ENCODE measurements at places on chromosomes 4 and X.

GRCh38 chrX:107780525-107780924 lies 3.0 kb downstream of the NCBP2L start:
- no peak for DNase-seq

GRCh38 chr4:600850-601515 lies 24.4 kb upstream of the PDE6B start:
- DNase-seq: no peak

DNA sequence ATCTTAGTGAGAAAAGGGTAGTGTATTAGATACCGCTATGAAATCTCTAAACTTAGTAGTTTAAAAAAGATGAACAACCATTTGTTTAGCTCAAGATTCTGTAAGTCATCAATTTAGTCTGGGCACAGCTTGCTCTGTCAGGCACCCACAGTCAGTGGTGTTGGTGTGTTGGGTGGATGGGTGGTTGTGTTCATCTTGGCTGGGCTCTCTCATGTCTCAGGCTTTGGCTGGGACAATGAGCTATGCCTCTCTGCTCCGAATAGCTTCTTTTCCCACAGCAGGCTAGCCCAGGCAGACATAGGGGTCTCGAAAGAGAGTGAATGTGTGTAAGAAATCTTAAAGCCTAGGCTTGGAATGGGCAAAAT lies 127.0 kb upstream of the GATB start:
- no peak for DNase-seq

- no peak for DNase-seq
Observed at GRCh38 chr4:19944251-19944650, 307.5 kb upstream of the SLIT2 start.

GRCh38 chr4:99947190-99947578 lies 766 bp upstream of the DNAJB14 start:
- DNase-seq: no peak

DNA sequence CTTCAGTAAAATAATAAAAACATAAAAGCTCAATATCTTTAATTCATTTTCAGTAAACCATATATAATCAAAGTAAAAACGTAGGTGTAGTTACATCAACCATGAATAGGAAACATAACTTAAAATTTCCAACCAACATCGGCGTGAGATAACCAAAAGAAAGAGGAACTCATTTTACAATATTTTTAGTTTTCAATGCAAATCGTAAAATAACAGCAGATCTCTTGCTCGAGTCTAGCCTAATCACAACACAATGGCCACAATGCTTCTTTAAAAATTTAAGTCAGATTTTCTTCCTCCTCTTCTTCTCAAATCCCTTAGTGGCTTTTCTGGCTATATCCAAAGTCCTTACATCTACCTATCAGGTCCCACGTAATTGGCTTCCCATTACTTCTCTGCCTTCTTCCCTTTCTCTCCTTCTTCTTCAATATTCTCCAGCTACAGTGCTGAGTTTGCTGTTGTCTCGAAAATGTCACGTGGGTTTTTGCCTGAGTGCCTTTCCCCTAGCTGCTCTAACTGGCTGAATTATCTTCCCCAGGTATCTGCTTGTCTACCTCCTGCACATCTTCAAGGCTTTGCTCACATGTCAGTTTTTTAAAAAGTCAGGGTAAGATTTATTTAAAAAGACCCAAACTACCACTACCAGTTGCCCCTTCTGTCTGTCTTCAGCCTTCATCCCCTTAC lies 90.9 kb upstream of the BANK1 start:
- DNase-seq: no peak

DNA sequence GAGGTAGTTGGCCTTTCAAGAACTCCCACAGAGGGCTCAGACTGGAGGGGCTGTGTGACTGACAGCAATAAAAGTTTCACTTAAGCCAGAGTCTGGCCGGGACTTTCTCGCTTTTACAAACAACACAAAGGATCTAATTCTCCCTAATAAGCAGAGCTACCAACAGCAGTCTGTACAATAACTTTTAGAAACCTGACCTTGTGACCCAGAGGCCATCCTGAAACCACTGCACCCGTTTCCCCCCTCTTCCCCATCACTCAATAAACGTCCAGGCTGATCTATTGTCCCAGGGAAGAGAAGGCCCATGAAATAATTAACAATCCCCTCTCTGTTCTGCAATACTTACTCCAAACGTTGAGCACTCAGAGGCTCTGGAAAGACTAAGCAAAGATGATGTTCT lies 442.4 kb downstream of the ZIC3 start:
- no peak for DNase-seq

- no peak for DNase-seq
Observed at GRCh38 chr4:5758741-5759140, 47.7 kb downstream of the EVC start.

DNA sequence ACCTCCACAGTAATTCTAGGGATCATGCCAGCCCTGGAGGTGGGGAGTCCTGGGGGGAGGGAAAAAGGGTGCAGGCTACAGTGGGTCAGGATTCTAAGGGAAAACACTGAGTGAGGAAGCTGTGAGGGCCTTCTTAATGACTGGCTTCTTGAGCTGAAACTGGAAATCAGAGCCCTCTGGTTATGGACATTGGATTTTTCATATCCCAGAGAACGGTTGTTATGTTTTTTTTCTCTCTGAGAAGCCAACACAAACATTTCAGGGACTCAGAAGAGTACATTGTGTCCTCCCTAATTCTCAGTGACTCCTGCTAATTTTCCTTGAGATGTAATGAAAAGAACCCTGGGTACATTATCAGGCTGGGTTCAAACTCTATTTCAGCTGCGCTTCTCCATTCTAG lies 162.4 kb upstream of the PRDX4 start:
- DNase-seq: no peak

GRCh38 chrX:149715468-149715867 lies 3.6 kb downstream of the MAGEA11 start:
- no peak for DNase-seq

- no peak for DNase-seq
Observed at GRCh38 chr4:187128976-187129375, 405.3 kb upstream of the FAT1 start.

- DNase-seq: no peak
Observed at GRCh38 chrX:4809571-4809970, 1096.1 kb upstream of the PRKX start.

GRCh38 chr4:163554870-163555465 lies 60.5 kb downstream of the TMA16 start:
- peak; percentile 12 for DNase-seq

DNA sequence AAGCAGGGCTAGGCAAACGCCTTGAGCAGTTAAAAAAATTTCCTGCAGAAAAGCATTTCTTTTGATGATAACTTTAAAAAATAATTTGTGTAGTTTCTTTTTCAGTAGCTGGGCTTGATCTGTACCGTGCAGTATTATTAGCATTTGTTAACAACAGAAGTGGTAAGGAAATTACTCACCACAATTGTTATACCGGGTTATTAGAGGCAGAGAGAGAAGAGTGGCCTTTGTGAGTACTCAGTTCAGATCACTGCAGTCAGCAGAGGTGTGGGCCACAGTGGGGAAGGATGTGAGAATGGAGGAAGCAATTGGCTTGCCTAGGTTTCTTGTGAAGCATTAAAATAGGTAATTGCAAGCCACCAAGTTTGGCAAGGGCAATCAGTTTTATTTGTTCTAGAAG lies 14.3 kb upstream of the IL21 start:
- DNase-seq: no peak

- DNase-seq: no peak
Observed at GRCh38 chr4:17194586-17194985, 296.1 kb upstream of the LDB2 start.

- no peak for DNase-seq
Observed at GRCh38 chrX:10477525-10477924, 142.9 kb downstream of the MID1 start.

DNA sequence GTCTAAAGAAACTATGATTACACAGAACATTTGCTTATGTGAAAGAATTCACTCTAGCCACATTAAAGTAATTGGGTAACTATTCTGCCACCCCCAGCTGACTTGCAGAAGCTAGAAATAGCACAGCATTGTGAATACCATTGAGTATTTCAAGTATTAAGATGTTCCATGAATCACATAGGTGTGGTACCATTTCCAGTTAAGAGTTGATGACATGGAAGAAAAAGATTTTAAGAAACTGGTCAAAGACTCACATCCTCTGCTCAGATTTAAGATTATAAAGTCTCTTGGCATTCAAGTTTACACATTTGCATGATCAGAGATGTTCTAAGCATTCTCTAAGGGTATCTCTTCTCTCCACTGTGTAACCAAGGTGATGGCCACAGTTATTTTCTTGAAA lies 287.5 kb downstream of the CAMK2D start:
- no peak for DNase-seq

DNA sequence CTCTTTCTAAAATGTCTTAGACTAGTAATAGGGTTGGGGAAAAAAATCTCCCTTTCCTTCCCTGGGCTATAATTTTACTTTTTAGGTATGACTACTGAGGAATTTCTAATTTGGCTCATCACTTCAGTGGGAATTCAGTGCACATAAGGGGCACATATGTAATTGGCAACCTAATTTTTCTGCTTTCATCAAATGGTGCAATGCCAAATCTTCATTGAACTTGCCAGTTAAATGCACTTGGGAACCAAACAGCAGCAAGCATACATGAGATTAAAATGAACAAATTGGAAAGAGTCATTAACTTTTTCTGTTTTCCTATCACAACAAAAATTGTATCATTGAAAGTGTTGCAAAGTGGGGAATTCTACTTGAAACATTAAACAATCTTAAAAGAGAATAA lies 2.9 kb upstream of the CCSER1 start:
- DNase-seq: no peak

DNA sequence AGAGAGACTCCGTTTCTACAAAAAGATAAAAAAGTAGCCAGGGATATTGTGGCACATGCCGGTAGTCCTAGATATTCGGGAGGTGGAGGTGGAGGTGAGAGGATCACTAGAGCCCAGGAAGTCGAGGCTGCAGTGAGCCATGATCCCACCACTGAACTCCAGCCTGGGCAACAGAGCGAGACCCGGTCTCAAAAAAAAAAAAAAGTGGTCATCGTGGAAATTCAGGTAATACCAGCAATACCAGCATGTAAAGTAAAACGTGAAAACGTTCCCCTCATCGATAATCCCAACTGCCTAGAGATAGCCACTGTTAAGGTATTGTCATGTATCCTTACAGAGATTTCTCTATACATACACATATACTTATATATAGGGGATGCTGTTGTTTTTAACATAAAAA lies 1.5 kb downstream of the MAGT1 start:
- no peak for DNase-seq

- no peak for DNase-seq
Observed at GRCh38 chrX:113919387-113919786, 664.5 kb upstream of the HTR2C start.

DNA sequence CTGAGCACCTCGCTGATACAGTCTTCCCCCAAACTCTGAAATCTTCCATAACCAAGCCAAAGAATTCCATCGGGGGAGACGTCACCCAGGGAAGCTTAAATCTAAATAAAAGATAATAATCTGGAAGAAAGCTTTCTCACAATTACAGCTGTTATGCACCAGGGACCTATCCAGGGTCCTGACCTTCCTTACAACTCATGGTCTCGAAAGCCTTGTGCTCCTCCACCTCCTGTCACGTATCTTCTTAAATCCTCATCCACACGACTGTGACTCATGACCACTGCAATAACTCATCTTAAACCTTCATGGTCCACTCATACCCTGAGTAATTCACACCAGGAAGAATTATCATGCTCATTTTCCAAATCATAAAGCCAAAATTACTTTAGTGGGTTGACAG lies 166.8 kb upstream of the FRG1 start:
- no peak for DNase-seq

GRCh38 chr4:76696109-76696508 lies 201.8 kb downstream of the SOWAHB start:
- peak; percentile 30 for DNase-seq

DNA sequence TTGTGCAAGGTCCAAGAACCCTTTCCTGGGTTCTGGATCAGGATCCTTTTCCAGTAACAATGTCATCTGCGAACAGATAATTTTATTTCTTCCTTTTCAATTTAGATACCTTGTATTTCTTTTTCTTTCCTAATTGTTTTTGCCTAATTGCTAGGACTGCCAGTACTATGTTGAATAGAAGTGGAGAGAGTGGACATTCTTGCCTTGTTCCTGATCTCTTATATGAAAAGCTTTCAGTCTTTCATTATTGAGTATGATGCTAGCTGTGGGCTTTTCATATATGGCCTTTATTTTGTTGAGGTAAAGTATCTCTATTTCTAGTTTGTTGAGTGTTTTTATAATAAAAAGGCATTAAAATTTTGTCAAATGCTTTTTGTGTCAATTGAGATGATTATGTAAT lies 42.2 kb upstream of the SPP1 start:
- no peak for DNase-seq

GRCh38 chr4:143248827-143249226 lies 64.1 kb downstream of the USP38 start:
- no peak for DNase-seq

- DNase-seq: peak; percentile 6
Observed at GRCh38 chrX:13346646-13347045, 26.8 kb upstream of the ATXN3L start.

DNA sequence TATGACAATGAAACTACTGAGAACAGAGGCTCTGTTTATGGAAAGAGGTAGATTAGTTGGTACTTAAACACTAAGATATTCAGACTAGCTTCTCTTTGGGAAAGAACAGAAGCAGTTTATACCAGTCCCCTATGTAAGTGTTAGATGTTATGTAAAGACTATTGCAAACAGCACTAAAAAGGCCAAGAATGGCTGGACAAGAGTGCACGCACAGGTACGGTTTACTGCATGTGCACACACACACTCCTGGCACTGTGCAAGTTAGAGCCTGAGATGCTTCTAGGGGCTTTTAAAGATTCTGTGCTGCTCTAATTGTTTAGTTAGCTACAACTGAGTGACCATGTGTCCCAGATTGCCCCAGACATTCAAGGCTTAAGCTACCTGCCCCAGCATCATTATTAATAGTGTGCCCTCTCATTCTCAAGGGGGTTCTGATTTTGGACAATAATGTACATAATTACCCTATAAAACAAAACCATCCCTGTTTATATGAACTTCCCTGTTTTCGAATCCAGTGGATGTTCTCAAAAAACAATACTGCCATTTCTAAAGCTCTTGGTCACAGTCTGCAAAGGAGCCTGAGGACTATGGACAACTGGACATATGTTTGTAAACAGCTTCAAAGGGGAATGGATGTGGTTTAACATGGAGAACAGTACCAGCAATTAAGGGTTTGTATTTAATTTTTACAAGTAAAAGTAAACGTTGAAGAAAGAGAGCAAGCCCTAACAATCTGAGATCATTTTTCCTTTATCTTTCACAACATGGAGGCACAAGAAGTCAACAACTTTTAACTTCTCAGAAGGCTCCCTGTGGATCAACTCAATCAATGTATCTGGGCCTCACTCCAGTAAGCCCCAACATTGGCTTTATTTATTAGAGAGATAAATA lies 2.0 kb downstream of the SETD7 start:
- no peak for DNase-seq

GRCh38 chrX:137052643-137053235 lies 18.9 kb upstream of the GPR101 start:
- peak; percentile 48 for DNase-seq

GRCh38 chr4:86523333-86523732 lies 70.8 kb upstream of the PTPN13 start:
- no peak for DNase-seq

Data from NCI-H1105 treated with DMSO at 0.1 percent for 48 hours (cell line).